Substantia nigra (tissue), 51 donors: ENCODE measurements at places on chromosomes 3 and 15.
A peak's percentile ranks its signal among the peaks of the same experiment; 100 is the strongest.

GRCh38 chr3:11602886-11603527 lies 40.7 kb downstream of the VGLL4 start:
- DNase-seq = no peak

- no peak for DNase-seq
These were observed 302.0 kb downstream of the CLSTN2 start for GRCh38 chr3:140236836-140237501.

- no peak for DNase-seq
These were observed 779.1 kb downstream of the MECOM start for GRCh38 chr3:168884353-168884903.

- no peak for DNase-seq
These were observed 161.2 kb downstream of the MEGF11 start for GRCh38 chr15:66092053-66093016.

GRCh38 chr3:57974796-57975388 lies 33.3 kb upstream of the FLNB start:
- no peak for DNase-seq

GRCh38 chr3:30768703-30769550 lies 125.5 kb downstream of the GADL1 start:
- DNase-seq = peak; percentile 23

GRCh38 chr15:49855917-49856637 lies 235.2 kb downstream of the DTWD1 start:
- DNase-seq = no peak

DNA sequence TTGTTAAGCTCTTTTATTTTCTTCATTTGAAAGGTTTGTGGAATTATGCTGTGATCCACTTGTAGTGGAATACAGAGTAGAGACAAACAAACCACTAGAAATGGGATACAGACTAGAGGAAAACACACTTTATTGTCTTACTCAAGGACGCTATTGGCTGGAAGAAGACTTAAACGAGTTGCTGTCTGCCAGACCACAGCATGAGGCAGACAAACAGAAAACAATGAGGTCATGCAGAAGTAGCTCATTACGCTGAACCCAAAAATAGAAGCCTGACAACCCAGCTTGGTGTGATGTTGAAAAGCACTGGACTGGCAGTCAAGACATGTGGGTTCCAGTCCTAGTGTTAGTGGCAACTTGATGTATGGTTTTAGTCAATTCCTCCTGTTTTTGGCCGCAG lies 62.4 kb upstream of the P3H2 start:
- no peak for DNase-seq

GRCh38 chr3:159937561-159938166 lies 51.0 kb upstream of the IL12A start:
- DNase-seq = no peak

DNA sequence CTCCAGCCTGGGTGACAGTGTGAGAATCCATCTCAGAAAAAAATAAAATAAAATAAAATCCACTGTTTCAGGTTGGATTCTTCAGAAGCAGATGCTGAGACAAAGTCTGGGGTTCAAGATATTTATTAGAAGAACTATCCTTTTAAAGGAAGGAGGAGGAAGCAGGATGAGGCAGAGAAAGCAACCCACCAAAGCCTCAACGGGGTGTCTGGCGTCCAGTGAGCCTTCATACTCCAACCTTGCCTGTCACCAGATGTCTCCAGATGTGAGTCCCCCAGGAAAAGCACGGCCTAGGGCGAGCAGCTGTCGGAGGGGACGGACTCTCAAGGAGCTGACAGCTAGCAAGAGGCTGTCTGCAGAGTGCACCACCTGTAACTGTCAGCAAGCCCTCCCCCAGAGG lies 37.3 kb downstream of the MB21D2 start:
- DNase-seq = no peak

GRCh38 chr15:100335335-100335999 lies 6.3 kb downstream of the ADAMTS17 start:
- DNase-seq = no peak

DNA sequence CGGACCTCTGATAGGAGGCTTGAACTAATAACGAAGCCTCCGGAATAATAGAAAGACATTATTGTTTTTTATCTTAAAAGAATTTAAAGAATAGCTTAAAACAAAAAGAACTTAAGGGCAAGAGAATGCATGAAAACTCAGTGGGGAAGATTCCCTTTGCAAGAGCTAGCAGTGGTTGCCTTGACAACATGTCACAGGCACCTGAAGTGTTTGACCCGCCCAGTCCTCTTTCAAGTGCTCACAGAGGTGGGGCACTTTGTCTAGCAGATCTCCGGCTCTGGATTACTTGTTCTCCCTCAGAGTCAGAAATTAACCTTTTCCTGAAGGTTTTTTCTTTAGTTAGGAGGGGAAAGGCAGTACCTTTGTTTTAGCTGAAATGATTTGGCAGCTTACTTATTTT lies 37.8 kb downstream of the LARS2 start:
- no peak for DNase-seq

- DNase-seq = no peak
These were observed 108.2 kb downstream of the TBL1XR1 start for GRCh38 chr3:177089110-177089509.

DNA sequence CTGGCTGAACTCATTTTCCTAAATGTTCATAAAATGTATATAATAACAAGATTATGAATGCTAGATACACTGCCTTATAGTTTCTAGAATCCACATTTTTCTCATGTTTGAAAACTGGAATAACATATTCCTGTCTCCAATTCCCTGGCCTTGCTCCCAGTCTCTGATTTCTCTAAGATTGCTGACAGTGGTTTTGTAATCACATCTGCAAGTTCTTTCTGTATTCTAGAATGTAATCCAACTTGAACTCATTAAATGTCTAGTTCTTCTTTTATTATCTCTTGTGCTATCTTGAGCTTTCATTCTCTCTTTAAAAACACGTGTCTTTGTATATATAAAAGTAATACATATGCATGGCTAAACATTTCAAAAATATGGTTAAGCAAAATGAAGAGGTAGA lies 215.2 kb upstream of the ADAMTS9 start:
- no peak for DNase-seq

DNA sequence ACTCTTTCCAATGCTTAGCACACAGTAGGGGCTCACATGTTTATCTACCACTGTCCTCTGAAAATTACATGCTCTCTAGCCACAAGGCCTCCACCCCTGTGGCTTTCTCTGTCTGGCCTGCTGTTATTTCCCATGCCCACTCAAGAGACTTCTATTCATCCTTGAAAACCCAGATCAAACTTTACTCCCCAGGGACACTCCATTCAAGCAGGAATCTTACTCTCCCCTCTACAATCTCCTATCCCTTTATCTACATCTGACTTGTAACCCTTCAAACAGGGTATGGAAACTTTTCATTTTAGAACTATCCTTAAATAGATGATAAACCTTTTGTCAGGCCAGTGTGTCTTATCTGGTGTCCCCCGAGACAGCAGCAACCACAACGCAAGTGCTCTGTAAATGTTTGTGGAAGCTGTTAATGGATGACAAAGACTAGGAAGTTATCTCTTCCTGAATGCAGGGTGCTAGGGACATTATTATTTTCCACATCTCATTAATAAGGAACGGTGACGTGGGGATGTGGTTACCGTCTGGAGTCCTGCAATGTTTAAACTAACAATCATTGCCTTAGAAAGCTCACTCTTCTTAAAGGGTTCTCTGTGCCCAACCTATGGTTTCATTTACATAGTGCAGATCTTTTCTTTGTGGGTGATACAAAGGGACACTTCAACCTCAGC lies 322.3 kb downstream of the ARRDC4 start:
- DNase-seq = no peak

DNA sequence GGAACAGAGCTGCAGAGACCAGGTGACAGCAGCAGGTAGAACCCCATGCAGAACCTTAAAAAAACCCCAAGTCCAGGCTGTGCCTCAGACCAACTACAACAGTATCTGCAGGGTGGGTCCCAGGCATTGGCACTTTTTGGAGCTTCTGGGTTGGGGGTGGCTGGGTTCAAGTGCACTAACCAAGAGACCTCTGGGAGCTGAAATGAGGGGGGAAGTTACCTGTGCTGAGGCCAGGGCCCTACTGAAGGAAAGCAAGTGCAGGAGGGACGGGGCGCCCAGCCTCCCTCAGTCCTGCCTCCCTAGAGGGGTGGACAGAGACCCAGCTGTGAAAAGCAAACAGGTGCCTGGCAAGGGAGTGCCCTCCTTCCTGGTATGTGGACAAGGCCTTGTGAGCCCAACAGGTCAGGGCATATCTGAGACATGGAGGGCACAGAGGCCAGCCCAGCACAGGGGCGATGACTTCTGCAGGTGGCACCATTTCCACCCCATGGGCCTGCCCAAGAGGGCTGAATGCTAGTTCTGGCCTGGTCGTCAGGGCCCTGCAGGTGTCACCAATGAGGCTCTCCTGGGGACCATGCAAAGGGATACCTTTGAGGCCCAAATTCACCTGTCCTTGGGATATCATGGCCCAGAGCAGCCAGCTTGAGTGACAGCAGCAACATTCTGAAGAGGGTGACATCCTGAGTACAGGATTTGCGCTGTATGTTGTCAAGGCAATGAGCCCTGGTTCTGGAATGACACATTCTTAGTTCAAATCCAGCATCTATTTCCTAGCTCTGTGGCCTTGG lies 18.7 kb downstream of the CTSH start:
- no peak for DNase-seq

- no peak for DNase-seq
These were observed 54.6 kb downstream of the ARHGEF3 start for GRCh38 chr3:56747150-56747549.

DNA sequence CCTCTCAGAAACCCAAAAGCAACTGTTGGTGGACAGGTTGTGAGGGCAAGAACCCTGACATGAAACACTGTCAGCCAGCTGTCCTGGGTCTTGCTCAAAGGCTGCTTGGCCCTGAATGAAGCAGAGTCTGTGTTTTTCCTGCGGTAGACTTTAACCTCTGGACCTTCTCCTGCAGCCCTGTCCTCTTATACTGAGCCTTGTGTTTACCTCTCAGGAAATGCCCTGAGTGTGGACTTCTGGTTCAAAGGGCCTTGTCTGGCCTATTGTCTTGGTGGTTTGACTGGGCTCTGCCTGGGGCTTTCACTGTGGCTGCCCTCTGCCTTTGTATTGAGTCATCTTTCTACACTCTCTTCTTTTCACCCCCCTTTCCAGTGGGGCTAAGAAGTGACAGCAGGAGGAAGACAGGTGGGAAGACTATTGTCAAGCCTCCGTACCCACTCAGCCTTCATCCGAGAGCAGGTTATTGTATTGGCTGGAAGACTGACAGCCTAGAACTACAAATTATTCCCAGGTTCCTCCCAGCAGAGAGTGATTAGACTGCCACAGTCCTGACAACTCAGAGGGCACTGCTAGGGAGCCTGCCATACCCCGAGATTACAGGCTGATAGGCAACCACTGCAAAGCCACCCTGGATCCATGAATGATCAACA lies 3.5 kb downstream of the SEC13 start:
- DNase-seq = no peak

DNA sequence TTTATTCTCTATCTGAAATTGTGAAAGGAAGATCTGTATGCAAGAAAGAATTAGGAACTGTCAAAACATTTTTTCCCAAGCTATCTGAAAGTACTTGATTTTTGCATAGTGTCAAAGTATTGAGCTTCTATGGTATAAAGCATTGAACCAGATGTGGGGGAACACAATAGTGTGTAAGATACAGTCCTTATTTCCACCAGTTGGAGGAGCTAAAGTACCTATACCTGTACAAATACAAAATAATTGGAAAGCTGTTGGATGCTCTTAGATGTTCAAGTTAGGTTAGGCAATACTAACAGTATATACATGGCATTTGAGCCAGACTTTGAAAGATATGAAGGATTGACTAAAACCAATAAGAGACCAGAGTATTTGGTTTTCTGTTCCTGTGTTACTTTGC lies 148.4 kb downstream of the B3GALNT1 start:
- DNase-seq = no peak

DNA sequence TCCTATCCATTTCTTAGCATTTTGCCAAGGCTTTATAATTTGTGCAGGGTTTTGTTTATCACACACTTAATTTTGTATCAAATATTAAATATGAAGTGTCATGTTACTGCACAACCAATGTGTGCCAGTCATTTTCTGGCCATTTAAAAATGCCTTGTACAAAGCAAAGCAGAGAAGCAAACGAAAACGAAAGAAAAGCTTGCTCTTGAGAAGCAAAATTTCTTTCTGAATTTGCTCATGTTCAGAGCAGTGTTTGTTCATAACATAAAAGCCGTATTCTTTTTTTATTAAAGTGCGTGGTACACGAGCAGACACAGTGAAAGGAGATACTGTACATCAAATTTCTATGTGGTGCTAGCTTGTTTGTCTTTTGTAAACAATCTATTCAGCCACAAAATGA lies 792.6 kb downstream of the NAALADL2 start:
- DNase-seq = no peak

- no peak for DNase-seq
These were observed 60.5 kb upstream of the MME start for GRCh38 chr3:155019575-155019974.

DNA sequence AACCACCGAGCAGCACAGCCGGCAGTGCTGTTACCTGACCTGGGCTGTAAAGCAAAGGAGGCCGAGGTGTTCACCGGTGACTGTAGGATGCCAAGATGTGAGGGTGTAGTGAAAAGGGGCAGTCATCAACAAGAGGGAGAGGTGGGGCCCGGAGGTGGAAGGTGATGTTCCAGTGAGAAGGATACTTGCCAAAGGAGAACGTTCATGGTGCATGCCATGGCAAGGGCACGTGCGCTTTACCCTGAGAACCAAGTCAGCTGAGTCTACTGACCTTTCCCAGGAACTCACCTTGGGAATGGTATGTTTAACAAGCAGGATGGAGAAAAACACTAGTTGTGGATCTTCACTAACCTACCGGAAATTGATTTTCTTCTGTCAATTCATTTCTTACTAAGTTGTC lies 211.1 kb downstream of the PDZRN3 start:
- no peak for DNase-seq

DNA sequence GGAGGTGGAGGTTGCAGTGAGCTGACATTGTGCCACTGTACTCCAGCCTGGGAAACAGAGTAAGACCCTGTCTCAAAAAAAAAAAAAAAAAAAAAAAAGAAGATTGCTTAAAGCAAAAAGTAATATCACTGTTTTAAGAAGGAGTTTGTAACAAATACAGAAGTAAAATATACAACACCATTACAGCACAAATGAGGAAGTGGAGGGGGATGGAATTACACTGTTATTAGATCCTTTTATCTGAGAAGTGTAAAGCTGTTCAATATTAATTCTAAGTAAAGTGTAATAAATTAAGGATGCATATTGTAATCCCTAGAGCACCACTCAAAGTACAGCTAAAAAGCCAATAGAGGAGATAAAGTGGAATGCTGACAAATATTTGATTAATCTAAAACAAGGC lies 47.0 kb upstream of the SNRPA1 start:
- no peak for DNase-seq

- no peak for DNase-seq
These were observed at the start of gene GASK1A for GRCh38 chr3:42979044-42979972. GASK1A (plus strand) TSS chr3:42979311; CDS start chr3:42979643, 332 bp downstream.
